NCI-H1092 (cell line): ENCODE measurements at places on chromosomes 7 and 10.

DNA sequence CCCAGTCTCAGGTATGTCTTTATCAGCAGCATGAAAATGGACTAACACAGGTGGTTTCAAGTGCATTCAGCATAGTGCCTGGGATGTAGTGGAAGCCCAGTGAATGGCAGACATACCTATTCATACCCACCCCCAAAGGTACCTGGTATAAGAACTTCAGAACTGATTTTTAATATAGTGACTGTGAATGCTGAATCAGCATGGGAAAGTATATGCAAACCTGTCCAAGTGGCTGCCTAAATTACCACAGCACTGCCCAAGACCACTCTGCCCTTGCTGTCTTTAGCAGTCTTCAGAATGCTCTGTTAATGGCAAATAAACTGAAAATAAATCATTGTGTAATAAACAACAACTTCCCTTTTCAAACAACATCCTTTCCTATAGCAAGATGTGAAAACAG, 312.1 kb downstream of the GPAM start:
- DNase-seq: no peak

DNA sequence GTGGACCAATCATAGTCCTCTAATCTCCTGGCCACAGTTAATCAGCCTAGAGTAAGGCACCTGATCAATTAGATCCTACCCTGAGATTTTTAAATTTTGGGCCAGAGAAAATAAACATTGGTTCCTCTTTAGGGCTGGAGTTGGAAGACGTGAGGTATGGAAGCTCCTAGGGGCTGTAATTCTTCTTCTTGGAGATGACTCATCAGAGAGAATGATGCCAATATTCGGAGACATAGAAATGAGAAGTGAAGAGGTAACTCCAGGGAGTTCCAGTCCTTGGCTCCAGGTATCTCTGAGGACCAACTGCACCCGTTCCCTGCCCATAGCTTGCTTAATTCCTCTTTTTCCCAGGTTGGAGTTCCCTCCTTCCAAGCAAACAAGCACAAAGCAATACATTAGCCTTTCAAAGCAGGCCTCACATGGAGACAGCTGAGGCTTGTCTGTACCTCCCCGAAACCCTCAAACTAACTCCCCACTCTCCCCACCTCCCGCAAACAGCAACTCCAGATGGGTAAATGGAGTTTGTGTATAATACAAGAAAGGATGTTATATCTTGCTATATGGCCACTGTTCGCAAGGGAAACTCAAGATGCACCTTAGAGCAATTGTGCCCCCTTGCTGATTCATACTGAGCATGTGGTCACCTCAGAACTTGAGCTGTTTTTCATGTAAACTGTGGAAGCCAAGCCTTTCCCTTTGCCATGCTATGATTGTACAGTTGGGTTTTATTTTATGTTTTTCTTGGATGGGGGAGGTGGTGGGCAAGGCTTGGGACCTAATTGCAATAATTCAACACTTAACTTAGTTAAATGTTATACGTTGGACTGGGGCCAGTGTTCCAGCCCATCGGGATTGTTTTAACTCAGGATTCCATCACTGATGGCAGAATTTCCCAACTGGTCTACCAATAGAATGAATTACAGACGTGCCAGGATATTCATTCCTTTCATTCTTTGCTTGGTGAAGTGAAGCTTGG, 29.3 kb downstream of the PIK3AP1 start:
- DNase-seq: no peak

- DNase-seq: no peak
These were observed 5.2 kb downstream of the CSTF2T start for GRCh38 chr10:51694086-51694768.

- no peak for DNase-seq
These were observed 81.9 kb upstream of the TNS3 start for GRCh38 chr7:47663851-47664250.

DNA sequence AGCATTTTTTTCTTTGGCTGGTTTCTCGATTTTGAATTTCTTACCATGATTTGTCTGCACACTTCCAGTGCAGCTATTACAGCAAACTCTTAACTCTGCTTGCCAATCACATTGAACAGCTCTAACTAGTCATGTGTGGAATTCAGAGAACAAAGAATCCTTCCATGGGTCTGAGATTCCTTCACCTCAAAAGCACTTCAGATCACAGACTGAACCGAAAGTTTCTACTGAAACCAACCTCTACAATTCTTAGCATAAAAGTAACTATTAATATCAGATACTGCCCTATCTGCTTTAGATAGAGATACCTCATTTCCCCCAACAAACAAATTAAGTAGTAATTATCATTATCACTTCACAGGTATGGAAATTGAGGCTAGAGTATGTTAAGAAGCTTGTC, 56.5 kb upstream of the SP4 start:
- DNase-seq: no peak

DNA sequence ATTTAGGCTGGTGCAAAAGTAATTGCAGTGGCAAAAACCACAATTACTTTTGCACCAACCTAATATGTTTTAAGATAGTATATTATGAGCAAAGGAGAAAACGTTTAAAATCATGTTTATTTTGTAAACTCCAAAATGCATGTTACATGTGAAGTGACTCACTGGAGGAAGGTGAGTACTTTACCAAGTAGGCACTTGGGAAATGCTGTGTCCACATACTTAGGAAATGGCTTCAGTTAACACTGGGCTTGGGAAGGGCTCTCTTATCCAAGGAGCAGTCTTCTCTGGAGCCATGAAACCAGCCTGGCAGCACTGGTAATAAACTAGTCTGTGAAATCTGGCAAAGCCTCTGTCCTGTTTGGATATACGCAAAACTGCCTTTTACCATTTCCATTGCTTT, 4.4 kb downstream of the RPS24 start:
- DNase-seq: no peak

GRCh38 chr7:139750459-139751095, 27.2 kb downstream of the HIPK2 start:
- no peak for DNase-seq

DNA sequence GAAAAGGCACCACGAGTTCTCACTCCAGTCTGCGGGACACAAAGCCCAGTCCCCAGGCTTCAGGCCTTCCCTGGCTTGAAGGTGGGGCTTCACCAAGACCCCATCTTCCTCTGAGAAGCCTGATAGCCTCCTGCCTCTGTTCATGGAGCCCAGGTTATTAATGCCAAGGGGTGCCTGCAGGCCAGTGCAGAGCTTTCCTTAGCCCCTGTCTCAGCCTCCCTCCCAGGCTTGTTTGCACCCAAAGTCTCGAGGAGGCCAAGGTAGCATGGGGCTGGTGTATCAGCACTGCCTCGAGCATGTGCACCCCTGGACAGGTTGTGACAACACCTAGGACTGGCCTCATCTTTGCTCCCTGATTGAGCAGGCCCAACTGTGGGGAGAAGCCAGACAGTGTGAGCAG, 108.1 kb upstream of the PCDH15 start:
- no peak for DNase-seq

DNA sequence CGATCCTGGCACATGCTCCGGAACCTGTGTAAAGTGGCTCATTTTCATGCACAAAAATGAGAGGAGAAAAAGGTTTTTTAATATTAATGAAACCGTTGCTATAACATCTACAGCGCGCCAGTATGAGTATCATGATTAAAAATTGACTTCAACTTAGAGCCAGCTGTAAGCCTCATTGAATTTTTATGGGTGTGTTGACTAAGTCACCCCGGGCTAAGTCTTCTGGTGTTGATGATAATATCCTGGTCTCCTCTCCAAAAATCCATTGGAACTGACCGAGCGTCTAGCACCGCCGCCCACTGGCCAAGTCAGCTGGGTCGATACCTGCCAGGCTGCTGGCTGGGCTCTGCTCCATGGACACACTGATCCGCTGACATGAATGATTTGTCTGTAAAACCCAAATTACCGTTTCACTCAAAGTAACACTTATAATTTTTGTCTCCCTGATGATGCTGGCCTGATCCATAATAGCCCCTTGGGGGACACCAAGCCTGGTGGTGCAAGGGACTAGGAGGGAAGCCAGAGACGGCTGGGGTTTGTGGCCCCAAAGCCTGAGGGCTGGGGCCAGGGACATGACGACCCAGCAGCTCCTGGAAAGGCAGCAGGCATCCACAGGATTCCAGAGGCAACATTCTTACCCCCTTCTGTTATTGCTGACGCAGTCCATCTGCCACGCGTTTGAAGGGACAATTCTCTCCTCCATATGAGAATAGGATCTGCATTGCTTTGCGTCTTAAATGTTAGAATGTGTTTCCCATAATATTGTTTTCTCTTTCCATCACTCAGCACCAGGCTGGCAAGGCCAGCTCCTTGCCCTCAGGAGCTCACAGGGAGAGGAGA, 131.0 kb upstream of the PPP2R2D start:
- no peak for DNase-seq

- DNase-seq: no peak
These were observed 3.2 kb downstream of the VWA2 start for GRCh38 chr10:114242235-114242634.

DNA sequence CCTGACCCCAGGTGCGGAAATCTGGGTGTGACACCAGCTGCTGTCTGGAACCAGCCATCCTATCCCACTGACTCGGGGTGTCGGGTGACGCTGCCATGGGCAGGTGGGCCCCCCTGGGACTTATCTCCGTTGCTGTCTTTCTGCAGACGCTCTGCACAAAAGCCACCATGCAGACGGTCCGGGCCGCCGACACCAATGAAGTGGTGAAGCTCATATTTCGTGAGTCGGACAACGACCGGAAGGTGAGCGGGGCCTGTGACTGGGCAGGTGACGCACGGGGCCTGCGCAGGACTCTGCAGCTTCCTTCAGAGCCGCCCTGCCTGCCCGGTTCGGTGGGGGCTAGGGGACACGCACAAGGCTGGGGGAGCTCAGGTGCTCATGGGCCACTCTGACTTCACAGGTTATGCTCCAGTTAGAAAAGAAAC, 36.6 kb downstream of the NKX6-2 start:
- DNase-seq: no peak

DNA sequence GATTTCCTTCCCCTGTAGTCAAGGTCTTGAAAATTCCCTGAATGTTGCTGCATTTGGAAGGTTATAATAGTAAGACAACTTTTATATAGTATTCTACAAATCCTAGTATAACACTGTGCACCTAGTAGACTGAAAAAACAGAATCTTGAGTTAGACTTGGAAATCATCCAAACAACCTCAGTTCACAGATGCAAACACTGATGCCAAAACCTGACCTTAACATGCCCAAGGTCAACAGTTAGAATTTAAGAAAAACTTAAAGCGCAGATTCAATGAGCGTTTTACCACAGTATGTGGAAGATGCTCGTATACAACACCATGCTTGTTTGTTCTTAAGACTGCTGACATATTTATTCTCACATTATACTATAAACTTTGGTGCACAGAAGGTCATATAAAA, 3.0 kb downstream of the PIP4K2A start:
- no peak for DNase-seq

GRCh38 chr10:3166496-3167290, 5.9 kb downstream of the PITRM1 start:
- DNase-seq: no peak
